ENCODE measurements at places on chromosomes 3 and 15. TPM values are rescaled to one million over a fixed set of nuclear protein-coding genes. Genes with fewer than 3 reads are reported as not detected.
A peak's percentile ranks its signal among the peaks of the same experiment; 100 is the strongest.

DNA sequence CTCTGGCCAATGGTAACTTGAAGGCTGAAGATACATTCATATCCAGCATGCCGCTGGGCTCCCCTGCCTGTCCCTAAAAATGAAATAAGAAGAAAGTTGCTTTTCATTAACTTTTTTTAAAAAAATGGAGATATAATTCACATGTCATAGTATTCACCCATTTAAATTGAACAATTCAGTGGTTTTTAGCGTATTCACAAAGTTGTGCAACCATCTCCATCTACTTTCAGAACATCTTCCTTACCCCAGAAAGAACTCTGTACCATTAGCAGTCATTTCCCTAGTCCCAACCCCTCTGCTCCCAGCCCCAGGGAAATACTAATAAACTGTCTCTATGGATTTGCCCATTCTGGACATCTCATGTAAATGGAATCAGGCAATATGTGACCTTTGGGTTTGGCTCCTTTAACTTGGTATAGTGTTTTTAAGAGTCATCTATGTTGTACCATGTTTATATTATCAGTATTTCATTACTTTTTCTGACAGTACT, 55.8 kb upstream of the GATM start:
- no peak for DNase-seq

The PLAAT1 gene
- 2.4 TPM for total RNA-seq

DNA sequence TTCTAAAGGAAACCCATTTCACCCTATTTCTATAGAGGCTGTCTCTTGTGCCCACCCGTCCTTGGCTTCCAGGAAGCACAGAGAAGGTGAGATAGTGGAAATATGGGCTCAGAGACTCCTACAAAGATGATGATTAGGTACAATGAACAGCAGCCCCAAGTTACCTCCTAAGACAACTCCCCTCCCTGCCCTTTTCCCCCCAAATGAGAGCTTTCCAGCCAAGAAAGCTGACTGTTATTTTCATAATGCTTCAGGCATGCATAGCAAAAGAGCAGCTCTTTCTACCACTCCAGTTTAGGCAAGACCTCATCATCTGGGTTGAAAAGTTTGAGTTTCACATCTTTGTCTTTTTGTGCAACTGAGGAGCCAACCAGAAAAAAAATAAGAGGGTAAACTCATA, 248.8 kb upstream of the ADAMTS9 start:
- peak; percentile 67 for DNase-seq

DNA sequence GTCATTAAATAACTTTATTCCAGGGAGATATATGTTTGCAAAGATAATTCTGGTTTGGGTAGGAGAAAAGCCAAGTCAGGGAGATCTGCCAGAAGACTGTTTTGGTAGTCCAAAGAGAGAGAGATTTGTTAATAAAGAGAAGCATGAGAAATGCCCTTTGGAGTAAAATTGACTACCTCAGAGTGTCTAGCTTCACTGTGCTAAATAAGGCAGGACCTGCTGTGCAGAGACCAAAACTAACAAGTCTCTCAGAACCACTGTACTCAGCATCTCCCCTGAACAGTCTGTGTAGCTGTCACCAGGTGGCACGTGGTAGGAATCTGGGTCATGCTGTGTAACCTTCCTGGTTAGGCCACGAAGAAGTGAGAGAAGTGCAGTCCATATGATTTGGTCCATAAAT, 31.6 kb upstream of the SLC35G2 start:
- peak; percentile 5 for DNase-seq

- DNase-seq, result peak; percentile 87
Measured at GRCh38 chr3:111476701-111477100, 65.3 kb upstream of the CD96 start.

The LDHAL6B gene
- 3.6 TPM for total RNA-seq

DNA sequence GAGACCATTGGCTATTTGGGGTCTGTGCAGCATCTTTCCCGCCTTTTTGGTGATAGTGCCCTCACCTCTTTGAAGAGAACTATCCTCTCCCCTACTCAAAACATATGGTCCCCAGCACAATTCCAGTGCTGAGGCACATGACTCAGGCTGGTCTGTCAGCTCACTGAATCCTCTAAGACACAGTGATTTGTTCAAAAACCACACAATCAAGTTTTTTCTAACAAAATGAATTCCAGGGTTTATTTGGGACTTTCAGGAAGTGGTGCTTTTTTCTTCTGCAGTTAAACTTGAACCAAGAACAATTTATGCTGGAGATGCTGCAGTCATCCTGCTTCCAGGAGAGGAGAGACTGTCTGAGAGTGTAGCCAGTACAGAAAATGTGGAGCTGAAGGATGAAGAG, 142.5 kb upstream of the LMCD1 start:
- DNase-seq, result peak; percentile 44

DNA sequence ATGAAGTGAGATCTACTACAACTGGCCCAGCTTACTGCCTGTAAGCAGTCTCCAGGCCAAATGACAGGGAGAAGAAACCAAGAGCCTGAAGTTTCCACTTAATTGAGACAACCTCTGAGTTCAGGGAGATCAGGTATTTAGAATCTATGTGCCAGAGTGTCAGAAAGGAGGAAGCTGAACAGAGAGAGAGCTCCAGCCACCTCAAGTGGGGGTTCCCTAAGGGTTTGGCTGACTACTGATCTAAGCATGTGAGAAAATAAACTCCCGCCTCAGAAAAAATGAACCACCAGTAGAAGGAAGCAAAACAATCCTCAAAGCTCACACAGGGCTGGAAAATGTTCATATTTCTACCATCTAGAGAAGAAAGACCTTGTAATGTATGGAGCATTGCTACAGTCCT, 25.0 kb downstream of the ADAM10 start:
- no peak for DNase-seq

DNA sequence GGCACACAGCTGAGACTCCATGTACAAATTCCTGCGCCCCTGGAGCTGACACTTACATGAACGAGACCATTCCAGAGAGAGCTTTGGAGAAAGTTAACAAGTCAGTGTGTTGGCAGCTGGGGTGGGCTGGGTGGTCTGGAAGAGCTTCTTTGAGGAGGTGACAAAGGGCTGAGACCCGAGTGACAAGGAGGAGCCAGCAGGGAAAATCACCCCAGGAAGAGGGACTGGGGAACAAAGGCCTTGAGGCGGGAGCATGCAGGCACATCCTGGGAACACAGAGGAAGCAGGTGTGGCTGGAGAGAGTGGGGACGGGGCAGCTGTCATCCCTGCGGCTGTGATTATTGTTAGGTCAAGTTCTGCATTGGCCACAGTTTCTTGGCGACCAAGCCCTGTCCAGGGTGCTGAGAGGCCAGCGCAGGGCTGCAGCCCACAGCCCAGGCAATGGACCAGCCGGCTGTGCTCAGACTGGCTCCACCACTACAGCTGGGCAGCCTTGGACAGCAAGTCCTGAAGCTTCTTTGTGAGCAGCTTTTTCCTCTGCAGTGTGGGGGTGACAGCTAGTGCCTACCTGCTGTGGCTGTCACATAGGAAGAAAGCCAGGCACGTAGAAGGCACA, 34.2 kb upstream of the PRR23E start:
- DNase-seq, result no peak

DNA sequence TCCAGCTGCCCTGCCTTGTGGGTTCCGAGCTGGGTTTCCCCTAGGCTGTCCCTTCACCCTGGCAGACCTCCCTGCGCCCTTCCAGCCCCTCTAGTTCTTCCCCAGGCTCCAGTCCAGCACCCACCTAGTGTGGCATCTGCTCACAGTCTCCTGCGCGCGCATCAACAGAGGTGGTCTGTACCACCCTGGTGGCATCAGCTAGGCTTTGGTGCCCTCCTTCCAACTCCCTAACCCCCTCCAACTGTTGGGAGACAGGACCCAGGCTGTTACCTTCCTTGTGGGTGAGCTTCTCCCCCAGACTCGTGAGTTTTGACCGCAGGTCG, 8.0 kb downstream of the CALML4 start:
- DNase-seq, result no peak

GRCh38 chr3:14875411-14876175, 56.8 kb downstream of the FGD5 start:
- DNase-seq, result no peak

DNA sequence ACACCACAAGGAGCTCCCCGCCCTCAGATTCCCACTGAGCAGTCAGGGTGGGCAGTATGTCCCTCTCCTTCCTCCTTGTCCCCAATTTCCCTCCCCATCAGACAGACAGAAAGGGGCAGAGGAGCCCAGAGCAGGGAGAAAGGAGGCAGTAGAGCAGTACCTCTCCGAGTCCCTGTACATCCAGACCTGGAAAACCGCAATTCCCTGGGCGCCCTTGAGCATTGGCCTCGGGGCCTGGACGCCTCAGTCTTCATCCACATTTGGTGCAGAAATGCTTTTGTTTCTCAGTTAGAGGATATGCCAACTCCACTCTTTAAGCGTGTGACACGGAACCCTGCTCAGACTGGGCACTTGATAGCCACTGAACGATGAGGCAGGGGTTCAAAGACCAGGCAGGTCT, 5.9 kb downstream of the ISG20 start:
- DNase-seq, result no peak

GRCh38 chr15:42511007-42511391, 15.6 kb downstream of the SNAP23 start:
- DNase-seq, result no peak
